ENCODE measurements at places on chromosomes 1 and 21.

GRCh38 chr1:82564333-82564732 is 763.6 kb downstream of the ADGRL2 start:
- no peak for DNase-seq

GRCh38 chr21:33835920-33836319 is 79.7 kb downstream of the ATP5PO start:
- DNase-seq = no peak

- no peak for DNase-seq
Observed at GRCh38 chr21:37273911-37274690, 7.0 kb upstream of the VPS26C start.

DNA sequence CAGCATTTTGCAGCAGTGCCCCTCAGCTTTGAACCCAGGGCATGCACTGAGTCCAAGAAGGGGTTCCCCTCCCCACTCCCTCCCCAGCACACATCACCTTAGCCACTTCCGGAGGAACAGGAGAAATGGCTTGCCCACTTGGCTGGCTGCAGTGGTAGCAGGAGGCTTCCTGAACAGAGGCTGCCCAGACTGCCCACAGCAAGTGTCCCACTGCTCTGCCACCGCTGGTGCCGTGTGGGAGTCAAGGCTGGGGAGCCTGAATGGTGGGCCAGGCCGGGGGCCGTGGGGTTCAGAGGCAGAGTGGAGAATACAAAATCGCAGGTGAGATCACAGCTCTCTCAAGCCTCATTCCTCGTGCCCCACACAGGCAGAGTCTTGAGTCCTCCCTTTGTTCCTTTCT is 34.5 kb downstream of the CD247 start:
- no peak for DNase-seq

- no peak for DNase-seq
Observed at GRCh38 chr21:15857740-15858139, 128.0 kb downstream of the USP25 start.

DNA sequence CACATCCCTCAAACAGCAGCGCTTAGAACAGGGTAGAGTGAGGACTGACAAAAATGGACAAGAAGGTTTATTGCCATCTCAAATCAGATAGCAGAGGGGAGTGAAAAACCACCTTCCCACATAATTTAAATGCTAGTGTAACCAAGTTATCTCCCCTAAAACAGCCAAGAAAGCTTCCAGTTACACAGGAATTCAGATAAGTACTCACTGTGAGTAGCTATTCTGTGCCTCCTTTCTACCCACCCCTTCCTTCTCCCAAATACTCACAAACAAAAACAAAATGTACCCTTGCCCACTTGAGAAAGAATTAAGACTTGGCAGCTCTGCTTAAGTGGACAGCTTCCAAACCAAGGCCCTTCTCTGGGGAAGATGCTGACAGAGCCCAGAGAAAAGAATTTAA is 9.1 kb downstream of the OTUD7B start:
- DNase-seq = no peak
